Foreskin keratinocyte (primary cell): ENCODE measurements at places on chromosomes 16 and 17. TPM values are rescaled to one million over a fixed set of nuclear protein-coding genes. Genes with fewer than 3 reads are reported as not detected.
A peak's percentile ranks its signal among the peaks of the same experiment; 100 is the strongest.

Gene CA4
- total RNA-seq: not detected in 2 replicates

GRCh38 chr16:64225696-64226095 lies 896.2 kb downstream of the CDH11 start:
- no peak for DNase-seq

DNA sequence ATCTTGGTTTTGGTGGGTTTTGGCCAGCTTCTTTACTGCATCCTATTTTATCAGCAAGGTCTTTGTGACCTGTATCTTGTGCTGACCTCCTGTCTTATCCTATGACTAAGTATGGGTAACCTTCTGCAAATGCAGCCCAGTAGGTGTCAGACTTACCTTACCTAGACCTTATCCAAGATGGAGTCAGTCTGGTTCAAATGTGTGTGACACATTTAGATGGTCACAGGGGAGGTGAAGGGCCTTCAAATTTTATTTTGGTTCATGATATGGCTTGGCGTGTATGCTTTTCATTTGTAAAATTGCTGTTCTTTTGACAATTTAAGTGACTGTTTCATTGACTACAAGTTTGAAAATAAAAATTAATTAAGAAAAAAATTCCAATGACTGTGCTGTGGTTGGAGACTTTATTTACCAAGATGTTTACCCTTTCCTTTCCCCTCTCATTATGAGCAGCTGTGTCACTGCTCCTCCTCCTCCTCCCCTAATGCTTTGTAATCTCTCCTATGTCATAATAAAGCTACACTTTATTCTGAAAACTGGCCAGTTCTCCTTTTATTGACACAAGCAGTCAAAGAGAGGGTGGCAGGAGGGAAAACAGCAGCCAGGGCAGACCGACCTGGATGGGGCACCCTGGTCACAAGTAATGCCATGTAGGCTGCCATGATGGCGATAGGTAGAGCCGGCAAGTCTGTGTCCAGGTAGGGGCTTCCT lies 49.4 kb downstream of the TNFRSF13B start:
- no peak for DNase-seq

GRCh38 chr16:23141959-23142740 lies 7.1 kb downstream of the USP31 start:
- peak; percentile 93 for DNase-seq

GRCh38 chr17:50562242-50563091 lies 2.0 kb downstream of the CACNA1G start:
- no peak for DNase-seq

Gene RNF43
- 13.5 and 15.0 TPM in 2 replicates for total RNA-seq

Gene KRT25
- total RNA-seq: not detected in 2 replicates

Gene GJC1
- 31.7 and 32.5 TPM in 2 replicates for total RNA-seq

- peak; percentile 54 for DNase-seq
Measured at GRCh38 chr16:21159281-21159951, 942 bp downstream of the LDAF1 start.

Gene RAMP2
- total RNA-seq: not detected in 2 replicates

- no peak for DNase-seq
Measured at GRCh38 chr17:77476006-77476405, 335.2 kb downstream of the SEC14L1 start.

DNA sequence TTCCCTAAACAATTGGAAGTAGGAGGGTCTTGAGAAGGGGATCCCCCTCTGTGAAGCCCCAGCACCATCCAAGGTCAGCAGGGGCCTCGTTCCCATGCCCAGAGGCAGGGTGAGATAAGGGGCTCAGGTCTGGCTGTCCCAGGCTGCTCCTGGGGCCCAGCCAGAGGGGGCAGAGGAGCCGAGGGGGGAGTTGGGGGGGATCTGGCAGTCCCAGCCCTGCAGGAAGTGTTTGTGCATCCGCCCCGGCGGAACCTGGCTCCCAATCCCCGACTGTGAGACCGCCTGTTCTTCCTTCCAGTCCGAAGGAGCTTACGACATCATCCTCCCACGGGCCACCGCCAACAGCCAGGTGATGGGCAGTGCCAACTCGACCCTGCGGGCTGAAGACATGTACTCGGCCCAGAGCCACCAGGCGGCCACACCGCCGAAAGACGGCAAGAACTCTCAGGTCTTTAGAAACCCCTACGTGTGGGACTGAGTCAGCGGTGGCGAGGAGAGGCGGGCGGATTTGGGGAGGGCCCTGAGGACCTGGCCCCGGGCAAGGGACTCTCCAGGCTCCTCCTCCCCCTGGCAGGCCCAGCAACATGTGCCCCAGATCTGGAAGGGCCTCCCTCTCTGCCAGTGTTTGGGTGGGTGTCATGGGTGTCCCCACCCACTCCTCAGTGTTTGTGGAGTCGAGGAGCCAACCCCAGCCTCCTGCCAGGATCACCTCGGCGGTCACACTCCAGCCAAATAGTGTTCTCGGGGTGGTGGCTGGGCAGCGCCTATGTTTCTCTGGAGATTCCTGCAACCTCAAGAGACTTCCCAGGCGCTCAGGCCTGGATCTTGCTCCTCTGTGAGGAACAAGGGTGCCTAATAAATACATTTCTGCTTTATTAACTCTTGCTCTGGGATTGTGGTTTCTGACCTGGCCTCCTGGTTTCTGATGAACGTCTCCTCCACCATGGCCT lies 14.9 kb downstream of the GPRC5C start:
- DNase-seq: no peak

- peak; percentile 6 for DNase-seq
Measured at GRCh38 chr16:84117494-84117843, 727 bp upstream of the MBTPS1 start.

GRCh38 chr16:68332411-68333121 lies 21.7 kb downstream of the PRMT7 start:
- DNase-seq: no peak

- DNase-seq: no peak
Measured at GRCh38 chr17:1491443-1492248, 840 bp downstream of the MYO1C start.

Gene MEOX1
- 0.17 and 0.18 TPM in 2 replicates for total RNA-seq

Gene OR2C1
- 0.07 TPM in 1 of 2 replicates, not detected in the other for total RNA-seq

DNA sequence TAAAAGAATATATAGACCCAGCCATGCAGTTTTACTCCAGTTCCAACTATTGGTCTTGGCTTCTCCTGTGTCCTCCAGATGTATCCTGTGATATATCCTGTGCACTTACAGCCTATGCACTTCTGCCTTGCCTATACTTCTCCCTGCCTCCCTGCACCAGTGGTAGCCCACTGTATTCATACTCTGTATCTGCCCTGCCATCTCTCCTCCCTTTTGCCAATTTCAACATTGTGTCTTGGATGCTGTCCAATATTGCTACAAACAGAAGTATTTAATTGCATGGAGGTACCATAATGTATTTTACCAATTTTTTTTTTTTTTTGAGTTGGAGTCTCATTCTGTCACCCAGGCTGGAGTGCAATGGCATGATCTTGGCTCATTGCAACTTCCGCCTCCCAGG lies 242.7 kb downstream of the HAPSTR1 start:
- DNase-seq: no peak

- no peak for DNase-seq
Measured at GRCh38 chr16:23464196-23464595, 11.2 kb upstream of the COG7 start.

GRCh38 chr17:48558057-48558830 lies 13.3 kb upstream of the HOXB2 start:
- DNase-seq: no peak

DNA sequence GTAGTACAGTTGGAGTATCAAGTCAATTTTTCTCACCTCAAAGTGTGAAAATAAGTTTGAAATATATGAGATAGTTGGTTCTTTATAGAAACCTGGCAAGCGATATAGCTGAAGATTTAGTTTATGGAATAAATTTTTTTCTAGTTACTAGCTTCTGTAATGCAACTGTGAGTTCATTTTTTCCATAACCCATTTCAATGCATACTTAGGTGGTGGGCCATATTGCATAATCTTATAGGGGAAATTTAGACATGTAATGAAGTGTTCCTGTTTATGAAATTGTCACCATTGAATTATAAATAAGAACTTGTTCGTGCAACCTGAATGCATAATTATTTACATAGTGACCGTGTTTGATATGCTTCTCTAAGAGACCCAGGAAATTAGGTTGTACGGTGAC lies 9.0 kb downstream of the MOSMO start:
- DNase-seq: no peak

GRCh38 chr17:28386391-28386790 lies 14.9 kb downstream of the SARM1 start:
- DNase-seq: no peak

- no peak for DNase-seq
Measured at GRCh38 chr17:49524473-49525359, 29.6 kb downstream of the NGFR start.

DNA sequence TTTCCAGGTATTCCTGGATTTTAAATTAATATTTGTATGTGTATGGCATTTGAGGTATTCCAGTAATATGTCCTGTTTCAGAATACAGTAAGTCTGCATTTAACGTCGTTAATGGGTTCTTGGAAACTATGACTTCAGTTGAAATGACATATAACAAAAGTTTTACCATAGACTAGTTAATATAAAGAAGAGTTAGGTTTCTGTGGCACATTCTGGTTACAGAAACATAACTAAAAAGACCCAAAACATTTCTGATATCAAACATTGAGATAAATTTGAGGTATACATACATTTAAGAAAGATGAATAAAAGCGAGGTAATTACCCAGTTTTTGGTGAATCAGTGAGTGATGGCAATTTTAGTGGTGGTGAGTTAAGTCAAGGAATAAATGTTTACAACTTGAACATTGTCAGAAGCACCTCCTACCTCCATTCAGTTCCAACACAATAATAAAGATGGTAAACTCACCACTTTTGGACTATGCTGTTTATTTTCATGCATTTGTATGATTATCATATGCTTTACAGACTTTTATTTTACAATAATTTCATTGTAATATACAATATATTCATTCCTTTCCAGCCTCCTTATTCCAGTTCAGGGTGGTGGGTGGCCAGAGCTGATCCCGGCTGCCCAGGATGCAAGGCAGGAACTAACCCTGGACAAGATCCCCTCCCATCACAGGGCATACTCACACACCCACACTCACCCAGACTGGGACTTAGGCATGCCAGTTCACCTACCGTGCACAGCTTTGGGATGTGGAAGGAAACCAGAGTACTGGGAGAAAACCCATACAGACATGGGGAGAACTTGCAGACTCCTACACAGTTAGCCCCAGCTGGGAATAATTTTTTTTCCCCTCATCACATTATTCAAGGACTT lies 9.7 kb downstream of the LUC7L3 start:
- DNase-seq: no peak

- DNase-seq: no peak
Measured at GRCh38 chr17:43142153-43142552, 17.0 kb upstream of the BRCA1 start.

- no peak for DNase-seq
Measured at GRCh38 chr17:31529841-31530251, 138.4 kb downstream of the RAB11FIP4 start.

Gene ENPP7
- total RNA-seq: not detected in 2 replicates

GRCh38 chr16:20332411-20332810 lies 5.1 kb upstream of the GP2 start:
- DNase-seq: no peak

- DNase-seq: peak; percentile 27
Measured at GRCh38 chr17:68763562-68763961, 162.4 kb upstream of the FAM20A start.

GRCh38 chr16:6165330-6165979 lies 1067.9 kb upstream of the EEF2KMT start:
- peak; percentile 23 for DNase-seq

DNA sequence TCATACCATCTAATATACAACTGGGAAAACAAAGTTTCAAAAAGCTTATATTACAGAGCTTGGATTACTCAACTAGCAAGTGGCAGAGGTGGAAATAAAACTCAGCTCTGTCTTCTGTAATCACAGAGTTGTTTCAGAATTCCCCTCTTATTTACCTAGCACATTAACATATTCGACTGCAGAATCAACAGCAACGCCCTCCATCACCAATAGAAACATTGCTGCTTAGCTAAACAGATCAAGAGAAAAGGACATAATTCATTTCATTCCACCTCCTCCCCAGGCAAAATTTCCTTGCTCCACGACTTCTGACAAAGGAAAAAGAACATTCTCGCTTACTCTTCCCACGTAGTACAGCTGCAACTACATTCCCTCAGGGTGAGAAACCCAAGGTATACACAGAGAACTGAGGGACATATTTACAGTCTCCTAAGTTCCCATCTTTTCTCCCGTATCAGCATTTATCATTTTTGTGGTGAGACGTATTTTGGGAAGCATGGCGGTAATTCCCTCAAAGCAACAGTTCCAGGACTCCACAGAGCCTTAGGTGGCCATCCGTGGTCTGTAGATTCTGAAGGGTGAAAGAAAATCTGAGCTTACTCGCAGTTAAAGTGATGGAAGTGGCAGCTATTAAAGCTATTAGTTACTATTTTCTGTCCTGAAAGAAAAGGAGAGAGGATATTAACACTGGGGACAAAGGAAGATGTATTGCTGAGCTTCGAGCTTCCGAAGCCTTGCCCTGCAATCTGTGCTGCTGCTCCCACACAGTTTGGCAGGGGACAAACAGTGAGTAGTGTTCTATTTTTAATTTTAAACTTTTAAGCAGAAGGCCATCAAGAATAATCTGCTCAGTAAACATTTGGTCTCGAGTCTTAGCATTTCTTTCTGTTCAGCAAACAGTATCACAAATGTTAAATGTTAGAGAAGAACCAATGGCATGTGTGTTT lies 1296.2 kb downstream of the CDH8 start:
- peak; percentile 13 for DNase-seq

Gene HOXB8
- not detected in 2 replicates for total RNA-seq

DNA sequence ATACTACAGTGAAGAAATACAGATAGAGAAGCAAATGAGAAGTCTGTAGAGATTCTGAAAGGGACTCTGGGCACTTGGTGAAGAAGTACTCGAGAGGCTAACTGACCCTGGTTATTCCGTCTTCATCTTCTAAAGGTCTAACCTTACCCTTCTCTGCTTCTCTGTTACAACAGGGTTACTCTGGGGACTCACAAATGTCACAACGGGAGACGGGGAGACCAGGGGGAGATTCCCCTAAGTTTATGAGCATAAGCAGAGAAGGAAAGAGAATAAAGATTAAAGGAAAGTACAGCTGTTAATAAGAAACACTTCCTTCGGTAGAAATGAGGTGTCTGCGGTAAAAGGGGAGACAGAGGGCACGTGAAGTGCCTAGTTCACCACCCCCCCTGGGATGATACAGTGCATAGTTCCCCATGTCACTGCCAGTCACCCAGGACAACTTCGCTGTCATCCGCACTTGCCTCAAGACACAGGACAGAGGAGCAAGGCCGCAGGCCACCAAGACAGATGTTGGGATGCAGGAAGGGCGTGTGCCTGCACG lies 75.2 kb upstream of the TRAP1 start:
- DNase-seq: no peak

- DNase-seq: no peak
Measured at GRCh38 chr17:65402513-65403496, 158.6 kb downstream of the AXIN2 start.

- DNase-seq: no peak
Measured at GRCh38 chr17:15945527-15946191, 729 bp downstream of the ADORA2B start.

Gene CIITA
- total RNA-seq: 0.07 TPM in 1 of 2 replicates, not detected in the other

- no peak for DNase-seq
Measured at GRCh38 chr16:1556254-1556653, 22.8 kb downstream of the TMEM204 start.

- DNase-seq: no peak
Measured at GRCh38 chr16:29736112-29736511, 9.7 kb downstream of the C16orf54 start.

Gene SDK2
- total RNA-seq: 3.0 and 3.4 TPM in 2 replicates

- peak; percentile 75 for DNase-seq
Measured at GRCh38 chr16:27127308-27127707, 60.6 kb downstream of the C16orf82 start.
